ENCODE measurements at places on chromosomes 1 and 21. TPM values are rescaled to one million over a fixed set of nuclear protein-coding genes. Genes with fewer than 3 reads are reported as not detected.

GRCh38 chr1:201353186-201353940 is 24.1 kb downstream of the TNNT2 start:
- H3K4me1 ChIP-seq, result no peaks in the 10 kb centered on the region
- DNase-seq, result no peak
- no peak overlapping the region for H3K27ac ChIP-seq
- no peak overlapping the region for H3K4me3 ChIP-seq

GRCh38 chr1:154404984-154405746 is at the start of gene IL6R:
Gene IL6R, plus strand, starts transcription at chr1:154405343. Its CDS starts 287 bp downstream, at chr1:154405630.
- peak within 1 kb of the TSS; percentile 91 for H3K4me3 ChIP-seq
- peak; percentile 96 for DNase-seq
- H3K27ac ChIP-seq, result peak within 1 kb of the TSS; percentile 98

DNA sequence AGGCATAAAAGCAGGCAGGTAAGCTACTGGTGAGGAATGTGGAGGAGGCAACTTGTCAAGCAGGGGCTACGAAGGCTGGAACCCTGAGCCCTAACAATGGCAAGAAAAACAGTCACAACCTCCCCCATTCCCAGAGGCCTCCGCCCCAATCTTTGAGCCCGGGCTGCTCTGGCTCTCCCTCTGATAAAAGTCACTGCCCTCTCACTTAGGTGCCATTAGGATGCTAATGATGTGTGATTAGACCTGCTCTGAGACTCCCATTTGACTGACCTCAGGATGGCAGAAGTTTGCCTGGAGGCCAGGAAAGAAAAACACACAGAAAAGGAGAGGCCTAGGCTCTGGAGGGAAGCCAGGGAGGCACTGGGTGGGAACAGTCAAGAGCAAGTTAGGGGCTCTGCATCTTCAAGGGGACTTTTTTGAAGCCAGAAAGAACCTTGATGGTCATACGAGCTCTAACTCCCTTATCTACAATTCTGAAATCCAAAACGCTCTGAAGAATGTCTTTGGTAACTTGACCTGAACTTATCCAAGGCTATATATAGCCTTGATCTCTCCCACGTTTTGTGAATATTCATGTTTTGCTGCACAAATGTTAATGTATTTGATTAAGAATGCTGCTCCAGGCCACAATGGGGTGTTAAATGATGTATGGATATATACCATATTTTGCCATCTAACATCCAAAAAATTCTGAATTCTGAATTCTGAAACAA is 98.9 kb downstream of the TRABD2B start:
- no peaks in the 10 kb centered on the region for H3K36me3 ChIP-seq
- no peak overlapping the region for H3K4me3 ChIP-seq
- H3K27ac ChIP-seq, result no peak overlapping the region

- no peak overlapping the region for H3K27ac ChIP-seq
- H3K4me3 ChIP-seq, result no peak overlapping the region
- no peak for DNase-seq
Measured at GRCh38 chr1:14320518-14320917, 278.0 kb upstream of the KAZN start.

- H3K4me3 ChIP-seq, result no peak overlapping the region
- H3K4me1 ChIP-seq, result no peaks in the 10 kb centered on the region
- DNase-seq, result no peak
- no peaks in the 10 kb centered on the region for H3K27me3 ChIP-seq
- no peaks in the 10 kb centered on the region for H3K36me3 ChIP-seq
Measured at GRCh38 chr21:45209046-45209445, 78.6 kb downstream of the POFUT2 start.

- H3K27ac ChIP-seq, result no peak overlapping the region
- no peaks in the 10 kb centered on the region for H3K27me3 ChIP-seq
- no peak for DNase-seq
Measured at GRCh38 chr1:158311066-158311465, 20.3 kb downstream of the CD1B start.

DNA sequence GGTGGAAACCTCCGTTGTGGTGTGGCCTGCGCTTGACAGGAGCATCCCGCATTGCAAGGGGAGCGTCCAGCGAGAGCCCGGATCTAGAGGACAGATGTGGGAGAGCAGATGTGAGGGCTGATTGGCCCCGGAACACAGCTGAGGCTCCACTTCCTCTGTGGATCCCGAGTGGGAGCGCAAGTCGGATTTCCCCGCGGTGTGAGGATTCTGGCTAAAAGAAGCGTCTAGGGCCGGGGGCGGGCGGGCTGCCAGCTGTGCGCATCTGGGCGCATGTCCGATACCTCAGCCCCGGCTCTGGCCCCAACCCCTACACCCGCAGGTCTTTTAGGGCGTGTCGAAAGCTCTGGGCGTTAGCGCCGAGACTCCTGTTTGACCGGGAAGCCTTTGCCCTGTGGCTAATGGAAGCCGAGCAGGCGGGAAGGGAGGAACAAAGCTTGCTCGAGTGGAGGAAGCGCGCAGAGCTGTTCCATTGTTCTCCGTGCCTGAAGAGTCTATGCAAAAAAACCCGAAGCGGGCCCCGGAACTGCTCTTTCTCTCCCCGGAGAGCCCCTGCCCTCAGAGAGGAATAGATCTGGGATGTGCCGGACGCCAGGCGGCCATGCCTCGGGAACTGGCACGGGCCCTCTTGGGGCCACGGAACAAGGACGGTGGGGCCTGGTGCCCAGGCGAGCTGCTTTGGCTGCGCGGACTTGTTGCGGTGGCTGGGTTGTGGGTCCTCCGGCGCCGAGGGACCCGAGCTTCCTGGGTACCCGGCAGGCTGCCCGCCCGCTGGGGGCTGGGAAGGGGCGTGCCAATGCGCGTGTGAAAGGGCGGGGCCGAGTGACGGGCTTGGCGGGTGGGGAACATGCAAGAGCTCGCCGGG is 111.1 kb downstream of the NAV1 start:
- peak overlapping the region; percentile 27 for H3K4me3 ChIP-seq
- no peaks in the 10 kb centered on the region for H3K36me3 ChIP-seq
- peaks cover 19% of the 10 kb centered on the region for H3K27me3 ChIP-seq

Gene UMODL1
- total RNA-seq, result 0.40 TPM

Gene IFI44L
- 3.1 TPM for total RNA-seq
